Activated T-helper 17 cell treated with anti-CD3 and anti-CD28 coated beads, Interleukin-2, amount 50 U/mL, for 72 hours (primary cell): ENCODE measurements at places on chromosomes 12 and 14. TPM values are rescaled to one million over a fixed set of nuclear protein-coding genes. Genes with fewer than 3 reads are reported as not detected.
A peak's percentile ranks its signal among the peaks of the same experiment; 100 is the strongest.

DNA sequence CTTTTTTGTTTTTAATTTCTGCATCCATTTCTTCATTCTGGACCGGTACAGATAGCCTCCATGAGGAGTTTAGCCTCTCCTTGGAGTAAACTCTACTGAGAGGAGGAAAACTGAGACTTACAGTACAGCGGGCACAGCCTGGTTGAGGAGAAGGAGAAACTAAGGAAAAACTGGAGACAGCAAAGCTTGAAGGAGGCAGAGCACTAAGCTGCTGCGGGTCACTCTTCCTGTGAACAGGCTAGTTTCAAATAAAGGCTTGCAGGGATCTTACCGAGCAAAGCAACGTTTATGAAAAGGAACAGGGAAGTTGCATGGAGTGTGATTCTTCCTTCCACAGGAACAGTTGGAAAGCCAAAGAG lies 348 bp upstream of the SSTR1 start:
- ATAC-seq: no peak

DNA sequence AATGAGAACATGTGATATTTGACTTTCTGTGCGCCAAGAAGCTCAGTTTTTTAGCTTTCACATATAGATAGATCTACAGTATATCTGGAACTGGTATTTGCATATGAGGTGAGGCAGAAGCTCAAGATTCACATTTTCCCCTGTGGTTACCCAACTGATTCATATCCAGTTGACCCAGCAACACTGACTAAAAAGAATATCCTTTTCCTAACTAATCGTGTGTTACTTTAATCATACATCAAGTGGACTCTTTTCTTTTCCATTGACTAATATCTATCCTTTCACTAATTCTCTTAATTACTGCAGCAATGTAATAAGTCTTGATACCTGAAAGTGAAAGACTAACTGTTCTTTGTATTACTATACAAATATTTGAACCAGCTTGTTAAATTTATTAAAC lies 236.1 kb downstream of the AEBP2 start:
- ATAC-seq: peak; percentile 99

DNA sequence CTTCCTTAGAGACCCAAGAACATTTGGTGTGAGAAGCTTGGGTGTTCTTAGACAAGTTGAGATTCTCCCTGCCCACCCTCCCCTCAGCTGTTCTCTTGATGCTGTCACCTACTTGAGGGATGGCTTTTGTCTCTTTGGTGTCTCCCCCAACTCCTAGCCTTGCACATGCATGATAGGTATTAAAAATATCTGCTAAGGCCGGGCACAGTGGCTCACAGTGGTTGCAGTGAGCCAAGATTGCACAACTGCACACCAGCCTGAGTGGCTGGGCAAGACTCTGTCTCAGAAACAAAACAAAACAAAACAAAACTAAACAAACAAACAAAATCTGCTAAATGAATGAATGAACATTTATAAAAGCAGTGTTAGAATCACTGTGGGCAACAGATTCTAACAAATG lies 261.1 kb downstream of the AKAP6 start:
- no peak for ATAC-seq

GRCh38 chr14:97311411-97311810 lies 514.2 kb downstream of the VRK1 start:
- ATAC-seq: no peak

- ATAC-seq: no peak
Observed at GRCh38 chr12:76881142-76881541, 2.3 kb upstream of the CSRP2 start.

DNA sequence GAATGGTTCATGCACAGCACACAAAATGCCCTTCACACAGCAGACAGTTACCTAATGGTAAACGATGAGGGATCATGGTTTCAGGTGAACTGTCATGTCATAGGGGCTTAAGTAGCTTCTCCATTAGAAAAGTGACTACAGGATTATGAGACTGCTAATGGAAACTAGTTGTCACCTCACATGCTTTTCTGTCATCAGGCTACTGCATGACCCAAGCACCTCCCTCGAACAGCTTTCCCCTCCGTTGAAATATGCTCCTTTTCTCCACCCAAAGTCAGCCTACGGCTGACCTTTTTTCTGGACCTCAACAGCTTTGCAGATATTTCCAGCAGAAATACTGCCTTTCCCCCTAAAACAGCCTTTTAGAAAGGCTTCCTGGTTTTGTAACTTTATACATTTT lies 467.3 kb downstream of the EGLN3 start:
- ATAC-seq: no peak

DNA sequence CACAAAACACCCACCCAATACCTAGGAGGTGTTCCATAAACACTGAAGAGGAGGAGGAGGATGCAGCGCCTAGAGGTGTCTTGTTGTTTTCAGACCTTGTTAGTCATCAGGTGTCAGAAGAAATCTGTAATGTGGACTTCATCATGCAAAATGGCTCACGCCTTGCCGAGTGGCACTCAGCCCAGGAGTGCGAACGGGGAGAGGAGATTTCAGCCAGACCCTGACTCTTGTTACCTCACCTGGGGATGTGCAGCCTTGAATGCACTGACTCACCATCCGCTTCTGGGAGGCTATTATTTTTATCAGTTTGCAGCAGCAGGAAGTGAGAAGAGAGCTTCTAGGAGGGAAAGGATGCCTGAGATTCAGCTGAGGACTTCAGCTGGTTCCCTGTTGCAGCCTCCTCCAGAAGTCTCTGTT lies 48.2 kb upstream of the PLXNC1 start:
- ATAC-seq: peak; percentile 25

DNA sequence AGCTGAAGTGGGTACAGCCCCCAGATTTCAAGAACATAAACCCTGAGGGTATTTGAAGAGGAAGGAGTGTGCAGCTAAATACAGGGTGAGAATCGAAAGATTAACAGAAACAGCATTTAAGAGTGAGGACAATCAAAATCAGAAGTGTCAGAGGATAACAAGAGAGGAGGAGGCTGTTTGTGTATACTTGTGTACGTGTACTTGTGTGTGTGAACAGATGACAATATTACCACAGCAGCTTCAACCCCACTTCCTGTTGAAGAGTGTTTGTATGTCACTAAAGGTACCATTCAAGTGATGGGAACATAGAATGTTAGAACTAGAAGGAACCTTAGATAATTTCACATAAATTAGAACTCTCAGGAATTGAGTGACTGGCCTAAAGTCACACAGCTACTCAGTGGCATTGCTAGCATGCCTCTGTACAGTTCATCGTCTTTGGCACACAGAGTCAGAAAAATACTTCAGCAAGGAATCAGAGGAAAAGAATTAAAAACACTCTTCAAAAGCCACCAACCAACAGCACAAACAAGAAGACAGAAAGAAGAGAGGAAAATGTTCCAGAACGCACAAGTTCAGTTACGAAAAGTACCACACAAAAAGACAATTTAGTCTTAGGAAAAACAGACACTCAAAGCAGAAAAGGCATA lies 164.3 kb upstream of the BCL2L14 start:
- ATAC-seq: no peak

DNA sequence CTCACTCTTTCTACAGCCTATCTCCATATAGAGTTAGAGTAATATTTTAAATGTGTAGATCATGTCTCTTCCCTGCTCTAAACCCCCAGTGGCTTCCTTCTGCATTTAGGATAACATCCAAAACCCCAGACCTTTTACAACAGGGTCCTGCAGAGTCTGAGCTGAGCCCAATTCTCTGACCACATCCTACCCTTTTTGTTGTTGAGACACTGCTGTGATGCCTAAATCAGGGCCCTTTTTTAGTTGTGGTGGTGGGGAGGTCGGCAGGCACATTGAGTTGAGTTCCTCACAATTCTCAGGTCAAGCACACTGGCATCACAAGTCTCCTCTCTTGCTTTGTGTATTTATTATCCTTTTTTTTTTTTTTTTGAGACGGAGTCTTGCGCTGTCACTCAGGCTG lies 1.8 kb upstream of the DDX47 start:
- ATAC-seq: no peak

- ATAC-seq: peak; percentile 10
Observed at GRCh38 chr12:47754881-47755280, 3.8 kb downstream of the RAPGEF3 start.

The EGLN3 gene
- total RNA-seq: 61.4 TPM

The HOXC13 gene
- total RNA-seq: not detected
